ENCODE measurements at places on chromosomes 3 and 15.

- no peak for DNase-seq
Measured at GRCh38 chr15:65960586-65960985, 91.3 kb downstream of the RAB11A start.

- DNase-seq, result no peak
Measured at GRCh38 chr3:108554229-108554628, 35.0 kb downstream of the CIP2A start.

DNA sequence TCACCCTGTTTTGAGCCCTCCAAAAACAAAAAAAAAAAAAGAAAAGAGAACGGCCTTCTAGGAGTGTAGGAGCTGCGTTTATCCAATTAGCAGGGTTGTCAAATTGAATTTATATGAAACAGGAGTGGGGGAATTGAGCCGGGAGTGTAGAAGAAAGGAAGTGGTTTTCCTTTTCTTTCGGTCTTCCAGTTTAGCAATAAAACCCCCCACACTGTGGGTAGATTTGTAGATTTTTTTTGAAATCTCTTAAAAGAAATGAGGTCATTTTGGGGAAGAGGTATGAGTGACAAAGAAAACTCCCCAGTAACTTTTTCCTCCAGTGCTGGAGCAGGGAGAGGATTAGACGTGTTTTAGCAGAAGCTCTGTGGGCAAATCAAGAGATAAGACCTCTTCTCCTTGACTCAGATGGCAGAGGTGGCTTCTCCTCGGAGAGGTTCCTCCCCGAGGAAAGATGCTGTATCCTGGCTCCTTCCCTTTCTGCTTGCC is 30.8 kb downstream of the BOC start:
- no peak for DNase-seq

DNA sequence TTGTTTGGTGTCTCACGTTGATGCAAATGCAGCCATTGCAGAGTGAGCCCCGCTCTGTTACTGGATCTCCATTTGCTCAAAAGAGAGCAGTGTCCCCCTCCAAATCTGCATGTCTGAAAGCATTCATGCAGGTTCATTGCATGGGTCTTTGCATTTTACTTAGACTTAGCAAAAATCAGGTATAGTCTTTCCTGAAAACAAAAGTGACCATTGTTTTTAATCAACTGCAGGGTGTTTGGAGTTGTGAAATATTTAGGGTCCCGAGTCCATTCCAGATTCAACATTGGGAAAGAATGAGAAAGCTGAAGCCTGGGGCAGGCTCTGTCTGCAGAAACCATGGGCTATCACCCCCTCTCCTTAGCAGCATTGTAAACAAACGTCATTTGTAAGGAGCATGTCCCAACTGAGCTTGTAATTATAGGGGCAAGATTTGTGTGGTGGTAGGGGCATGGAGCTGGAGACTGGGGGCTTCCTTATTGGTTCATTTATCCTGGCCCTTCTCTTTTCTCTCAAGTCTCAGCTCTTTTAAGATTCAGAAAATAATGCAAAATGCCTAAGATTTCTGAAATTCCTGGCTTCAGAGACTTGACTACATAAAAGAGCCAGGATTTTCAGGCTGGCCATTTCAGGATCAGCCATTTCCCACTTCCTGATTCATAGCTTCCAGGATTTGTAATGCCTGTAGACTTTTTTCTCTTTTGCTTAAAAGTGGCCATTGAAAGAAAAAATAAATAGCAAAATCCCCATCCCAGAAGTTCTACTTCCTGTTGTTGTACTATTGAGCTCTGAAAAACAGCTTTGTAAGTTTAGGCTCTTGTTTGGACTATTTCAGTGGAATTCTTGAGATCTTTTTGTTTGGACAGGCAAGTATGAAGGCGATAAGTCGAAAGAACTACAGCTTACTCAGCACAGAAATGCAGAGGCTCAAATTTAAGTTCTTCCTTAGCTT is 23.0 kb downstream of the IGF1R start:
- DNase-seq, result no peak

DNA sequence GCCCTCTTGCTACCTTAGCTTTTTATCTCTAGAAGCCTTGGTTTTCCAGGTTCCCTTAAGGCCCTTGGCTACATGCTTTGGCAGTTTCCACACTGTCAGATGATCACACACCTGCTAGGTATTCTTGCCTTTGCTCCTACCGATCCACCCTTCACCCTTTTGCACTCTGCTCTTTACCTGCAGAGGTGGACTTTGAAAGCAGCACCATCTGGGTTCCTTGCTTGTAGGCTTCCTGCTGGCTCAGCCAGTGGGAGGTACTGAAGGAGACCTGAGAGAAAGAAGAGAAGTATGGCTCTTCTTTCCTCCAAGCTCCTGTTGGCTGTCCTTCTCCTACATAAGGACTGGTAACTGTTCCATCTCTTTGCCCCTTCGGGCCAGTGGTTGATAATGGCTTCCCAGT is 7.3 kb upstream of the ZNF592 start:
- no peak for DNase-seq

DNA sequence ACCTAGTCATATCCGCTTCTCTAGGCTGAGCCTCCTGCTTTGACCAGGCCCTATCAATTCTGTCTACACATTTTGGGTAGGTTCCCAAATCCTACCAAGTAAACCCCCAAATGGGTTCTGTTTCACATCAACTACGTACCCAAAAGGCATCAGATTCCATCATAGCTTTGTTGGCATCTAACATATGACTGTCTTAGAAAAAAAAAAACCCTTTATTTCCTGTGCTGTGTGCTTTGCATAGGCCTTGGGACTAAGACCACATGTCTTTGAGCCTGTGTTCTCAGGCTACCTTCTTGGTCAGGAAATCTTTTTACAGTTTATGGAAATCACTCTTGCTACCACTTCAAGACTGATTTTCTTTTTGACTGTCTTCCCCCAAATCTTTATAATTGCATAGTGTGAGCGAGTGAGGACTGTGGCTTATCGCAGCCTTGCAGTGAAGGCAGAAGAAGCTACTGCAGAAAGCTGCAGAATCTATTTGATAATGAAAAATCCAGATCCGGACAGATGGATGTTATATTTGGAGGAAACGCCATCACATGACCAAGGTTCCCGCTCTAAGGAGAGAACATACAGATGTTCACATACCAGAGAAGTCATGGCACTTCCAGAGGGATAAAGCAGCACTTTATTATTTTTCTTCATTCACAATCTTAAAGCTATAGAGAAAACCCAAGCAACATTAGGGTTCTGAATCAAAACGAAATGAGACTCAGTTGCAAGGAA is 111.2 kb downstream of the EOMES start:
- no peak for DNase-seq

DNA sequence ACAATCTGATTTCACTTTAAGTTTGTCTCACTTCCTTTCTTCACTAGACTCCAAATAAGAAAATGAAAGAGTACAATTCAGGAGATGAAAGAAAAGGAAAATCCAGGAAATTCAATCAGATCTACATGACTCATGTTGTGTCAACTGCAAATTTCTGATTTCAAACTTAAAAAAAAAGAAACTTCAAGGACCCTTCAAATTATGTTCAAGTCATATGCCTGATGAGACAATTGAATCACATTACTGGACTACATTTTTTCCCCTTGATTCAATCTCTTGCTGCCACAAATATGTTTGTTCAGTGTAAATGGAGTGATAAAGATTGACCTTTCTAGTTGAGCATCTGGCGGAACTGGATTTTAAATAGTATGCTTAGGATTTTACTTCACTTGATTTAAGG is 37.4 kb downstream of the FRMD5 start:
- peak; percentile 51 for DNase-seq

- no peak for DNase-seq
Measured at GRCh38 chr3:150286390-150287147, 121.5 kb upstream of the TSC22D2 start.

- DNase-seq, result no peak
Measured at GRCh38 chr3:189038773-189039745, 132.7 kb upstream of the TPRG1 start.

DNA sequence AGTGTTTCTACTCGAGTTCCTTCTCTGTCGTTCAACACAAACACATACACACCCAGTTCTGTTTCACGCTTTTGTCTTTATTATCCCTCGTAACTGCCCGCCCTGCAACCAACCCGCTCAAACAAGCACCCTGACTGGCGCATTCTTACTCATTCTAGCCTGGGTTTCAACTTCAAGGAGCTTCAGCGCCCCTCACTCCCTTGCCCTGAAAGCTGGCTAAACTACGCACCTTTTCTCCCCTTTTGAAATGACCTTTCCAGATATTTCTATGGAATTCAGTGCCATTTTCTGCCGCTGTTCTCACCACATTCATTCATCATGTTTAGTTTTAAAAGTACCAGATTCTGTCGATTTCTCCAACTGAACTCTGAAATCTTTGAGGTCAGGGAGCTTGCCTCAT is 653 bp upstream of the MFSD1 start:
- no peak for DNase-seq

- no peak for DNase-seq
Measured at GRCh38 chr3:187689984-187690383, 12.4 kb downstream of the RTP2 start.

DNA sequence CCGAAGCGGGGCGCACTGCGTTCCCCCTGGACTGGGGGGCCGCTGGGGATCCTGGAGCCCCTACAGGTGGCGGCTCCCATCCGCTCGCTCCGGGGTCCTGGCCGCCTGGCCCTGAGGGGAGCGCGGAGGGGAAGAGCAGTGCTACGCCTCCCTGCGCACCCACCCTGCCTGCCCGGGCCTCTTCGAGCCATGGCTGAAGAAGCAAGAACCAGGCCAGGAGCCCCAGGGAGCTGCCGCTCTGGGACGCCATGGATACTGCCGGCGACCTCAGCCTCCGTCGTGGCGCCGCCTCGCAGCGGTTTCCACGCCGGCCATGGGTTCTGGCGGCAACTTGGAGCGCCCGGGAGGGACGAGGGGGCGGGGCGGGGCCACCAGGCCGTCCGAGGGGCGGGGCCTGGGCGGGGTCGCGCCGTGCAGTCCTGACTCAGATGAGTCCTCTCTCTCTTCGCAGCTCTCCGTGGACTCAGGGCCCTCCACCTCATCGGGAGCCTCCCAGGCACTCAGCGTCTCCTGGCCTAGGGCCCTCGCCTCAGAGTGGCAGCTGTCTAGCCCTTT is 50.9 kb downstream of the MYL3 start:
- DNase-seq, result no peak

DNA sequence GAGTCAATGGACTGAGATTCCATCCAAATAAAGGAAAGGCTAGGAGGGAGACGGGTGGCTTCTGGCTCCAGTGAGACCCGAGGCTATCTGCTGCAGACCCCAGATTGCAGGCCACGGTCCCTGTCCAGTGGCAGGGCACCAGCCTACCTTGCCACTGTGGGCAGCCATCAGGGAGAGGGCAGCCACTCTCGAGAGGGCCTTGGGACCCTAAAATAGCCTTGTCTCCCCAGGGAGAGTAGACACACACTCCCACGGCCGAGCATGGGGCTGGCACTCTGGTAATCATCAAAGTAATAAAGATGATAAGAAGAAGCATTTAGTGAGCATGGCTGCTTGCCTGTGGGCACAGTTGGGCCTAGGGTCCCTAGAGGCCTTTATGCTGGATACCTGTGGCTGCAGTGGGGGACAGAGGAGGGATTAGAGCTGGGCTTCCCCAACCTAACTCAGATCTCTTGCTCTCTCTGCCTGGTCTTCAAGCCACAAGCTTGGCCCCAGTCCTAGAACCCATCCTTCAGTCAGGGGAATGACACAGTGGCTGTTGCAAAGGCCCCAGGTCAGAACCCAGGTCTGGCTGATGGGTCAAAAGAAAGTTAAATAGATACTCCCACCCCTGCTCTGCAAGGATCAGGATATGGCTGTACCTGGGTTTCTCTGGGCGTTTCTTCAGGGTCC is 9.2 kb upstream of the VIPR1 start:
- no peak for DNase-seq

DNA sequence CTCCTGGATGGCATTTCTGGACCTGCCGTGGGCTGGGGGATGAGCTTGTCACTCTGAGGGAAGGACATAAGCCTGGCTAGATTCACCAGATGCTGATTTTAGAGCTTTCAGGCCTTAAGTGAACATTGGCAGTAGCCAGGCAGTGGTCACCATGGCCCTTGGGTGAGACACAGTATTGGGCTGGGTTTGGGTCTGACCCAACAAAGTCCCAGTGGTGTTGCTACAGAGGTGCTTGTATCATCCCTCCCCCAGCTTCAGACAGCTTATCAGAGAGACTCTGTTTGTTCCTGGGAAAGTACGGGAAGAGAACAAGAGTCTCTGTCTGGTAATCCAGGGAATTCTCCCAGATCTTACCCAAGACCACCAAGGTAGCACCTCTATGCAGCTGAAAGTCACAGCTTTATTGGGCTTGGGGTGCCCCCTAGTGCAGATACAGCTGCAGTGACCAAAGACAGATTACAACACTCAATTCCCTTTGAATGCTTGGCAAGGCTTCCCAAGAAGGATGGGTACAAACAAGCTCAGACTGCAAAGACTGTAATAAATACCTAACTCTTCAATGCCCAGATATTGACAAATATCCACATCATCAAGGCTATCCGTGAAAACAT is 9.8 kb upstream of the RUVBL1 start:
- DNase-seq, result no peak

GRCh38 chr3:10286596-10287295 is 6.0 kb downstream of the GHRL start:
- DNase-seq, result no peak

- no peak for DNase-seq
Measured at GRCh38 chr15:51736069-51736468, 1.4 kb downstream of the LYSMD2 start.

GRCh38 chr15:81289910-81290309 is 34.0 kb downstream of the STARD5 start:
- DNase-seq, result no peak

GRCh38 chr3:196440041-196440537 is 7.9 kb upstream of the UBXN7 start:
- peak; percentile 67 for DNase-seq

- no peak for DNase-seq
Measured at GRCh38 chr15:93861956-93862741, 369.2 kb upstream of the MCTP2 start.

GRCh38 chr3:136008732-136009470 is 43.4 kb downstream of the PPP2R3A start:
- DNase-seq, result no peak

DNA sequence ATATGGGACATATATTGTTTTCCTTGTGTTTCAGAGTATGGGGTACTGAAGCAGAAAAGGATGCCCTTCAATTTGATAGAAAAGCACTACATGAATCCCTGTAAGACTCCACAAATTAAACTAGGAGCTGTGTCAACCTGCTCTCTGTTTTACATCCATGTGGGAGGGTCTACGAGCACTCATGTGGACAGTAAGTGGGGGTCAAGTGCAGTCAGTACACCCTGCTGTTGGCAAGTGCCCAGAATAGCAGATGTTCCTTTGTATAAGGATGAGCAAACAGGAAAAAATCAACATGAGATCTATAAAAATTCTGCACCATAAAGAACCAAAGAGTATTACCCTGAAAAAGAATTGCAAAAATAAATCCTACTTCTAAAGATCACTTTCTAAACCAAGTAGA is 659.9 kb downstream of the SI start:
- no peak for DNase-seq

- DNase-seq, result no peak
Measured at GRCh38 chr15:63402498-63403253, 21.0 kb upstream of the CA12 start.
